ENCODE measurements at places on chromosomes 5 and 9. TPM values are rescaled to one million over a fixed set of nuclear protein-coding genes. Genes with fewer than 3 reads are reported as not detected.

The IFNA21 gene
- total RNA-seq = not detected

DNA sequence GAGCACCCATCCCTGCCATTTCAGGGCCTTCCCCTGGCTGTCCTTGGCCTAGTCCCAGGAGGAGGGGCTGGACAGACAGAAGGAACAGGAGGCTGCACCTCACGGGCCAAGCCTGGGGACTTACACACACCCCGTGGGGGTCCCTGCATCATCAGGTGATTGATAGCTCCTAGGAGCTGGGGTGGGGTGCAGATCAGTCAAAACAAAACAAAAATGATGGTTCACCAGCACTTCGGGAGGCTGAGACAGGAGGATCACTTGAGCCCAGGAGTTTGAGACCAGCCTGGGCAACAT is 169.3 kb downstream of the GAPVD1 start:
- DNase-seq = no peak
- H3K4me3 ChIP-seq = no peak overlapping the region
- H3K4me1 ChIP-seq = peaks cover 31% of the 10 kb centered on the region
- H3K27me3 ChIP-seq = no peaks in the 10 kb centered on the region
- H3K27ac ChIP-seq = no peak overlapping the region
- no peaks in the 10 kb centered on the region for H3K36me3 ChIP-seq

- no peak overlapping the region for H3K4me3 ChIP-seq
- H3K27me3 ChIP-seq = no peaks in the 10 kb centered on the region
- DNase-seq = no peak
- H3K27ac ChIP-seq = no peak overlapping the region
Observed at GRCh38 chr5:68431186-68431585, 215.6 kb downstream of the PIK3R1 start.

DNA sequence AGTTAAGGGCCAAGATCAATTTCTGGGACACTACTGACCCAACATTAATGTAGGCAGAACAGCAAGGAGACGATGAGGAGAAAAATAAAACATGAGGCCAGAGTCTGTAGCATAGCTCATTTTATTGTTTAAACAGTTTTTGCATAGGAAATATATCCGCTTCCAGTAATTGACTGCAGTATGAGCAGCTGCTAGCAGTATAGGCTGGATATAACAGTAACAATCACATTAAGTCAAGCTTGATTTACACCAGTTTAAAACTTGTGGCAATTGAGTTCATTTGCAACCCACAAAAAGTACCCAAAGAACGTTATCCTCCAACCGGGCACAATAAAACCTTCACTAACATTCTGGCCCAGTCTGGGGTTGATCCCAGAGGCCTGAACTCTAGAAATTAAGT is 232.2 kb downstream of the NFIB start:
- DNase-seq = no peak
- peaks cover 17% of the 10 kb centered on the region for H3K36me3 ChIP-seq
- H3K4me3 ChIP-seq = no peak overlapping the region

- H3K27me3 ChIP-seq = no peaks in the 10 kb centered on the region
- H3K27ac ChIP-seq = no peak overlapping the region
Observed at GRCh38 chr9:7542126-7542525, 257.5 kb downstream of the DMAC1 start.

The C9orf152 gene
- total RNA-seq = not detected

The PITX1 gene
- total RNA-seq = 80.2 TPM

The MLANA gene
- total RNA-seq = not detected

- no peak overlapping the region for H3K4me3 ChIP-seq
- no peaks in the 10 kb centered on the region for H3K27me3 ChIP-seq
Observed at GRCh38 chr5:72271702-72272101, 48.3 kb downstream of the MRPS27 start.

The NEURL1B gene
- total RNA-seq = 11.7 TPM

The ZDHHC11 gene
- 11.4 TPM for total RNA-seq

- DNase-seq = no peak
- no peak overlapping the region for H3K27ac ChIP-seq
- no peaks in the 10 kb centered on the region for H3K27me3 ChIP-seq
- H3K36me3 ChIP-seq = peaks cover 16% of the 10 kb centered on the region
Observed at GRCh38 chr5:123147741-123148140, 58.7 kb downstream of the PRDM6 start.

- no peak overlapping the region for H3K27ac ChIP-seq
- no peak overlapping the region for H3K4me3 ChIP-seq
- peaks cover 2% of the 10 kb centered on the region for H3K4me1 ChIP-seq
- no peaks in the 10 kb centered on the region for H3K27me3 ChIP-seq
Observed at GRCh38 chr5:37773809-37774208, 66.0 kb downstream of the GDNF start.

- no peak overlapping the region for H3K27ac ChIP-seq
- no peak for DNase-seq
- peaks cover 7% of the 10 kb centered on the region for H3K4me1 ChIP-seq
- peaks cover 4% of the 10 kb centered on the region for H3K36me3 ChIP-seq
- H3K4me3 ChIP-seq = no peak overlapping the region
- no peaks in the 10 kb centered on the region for H3K27me3 ChIP-seq
Observed at GRCh38 chr5:98911280-98912040, 17.3 kb downstream of the CHD1 start.

DNA sequence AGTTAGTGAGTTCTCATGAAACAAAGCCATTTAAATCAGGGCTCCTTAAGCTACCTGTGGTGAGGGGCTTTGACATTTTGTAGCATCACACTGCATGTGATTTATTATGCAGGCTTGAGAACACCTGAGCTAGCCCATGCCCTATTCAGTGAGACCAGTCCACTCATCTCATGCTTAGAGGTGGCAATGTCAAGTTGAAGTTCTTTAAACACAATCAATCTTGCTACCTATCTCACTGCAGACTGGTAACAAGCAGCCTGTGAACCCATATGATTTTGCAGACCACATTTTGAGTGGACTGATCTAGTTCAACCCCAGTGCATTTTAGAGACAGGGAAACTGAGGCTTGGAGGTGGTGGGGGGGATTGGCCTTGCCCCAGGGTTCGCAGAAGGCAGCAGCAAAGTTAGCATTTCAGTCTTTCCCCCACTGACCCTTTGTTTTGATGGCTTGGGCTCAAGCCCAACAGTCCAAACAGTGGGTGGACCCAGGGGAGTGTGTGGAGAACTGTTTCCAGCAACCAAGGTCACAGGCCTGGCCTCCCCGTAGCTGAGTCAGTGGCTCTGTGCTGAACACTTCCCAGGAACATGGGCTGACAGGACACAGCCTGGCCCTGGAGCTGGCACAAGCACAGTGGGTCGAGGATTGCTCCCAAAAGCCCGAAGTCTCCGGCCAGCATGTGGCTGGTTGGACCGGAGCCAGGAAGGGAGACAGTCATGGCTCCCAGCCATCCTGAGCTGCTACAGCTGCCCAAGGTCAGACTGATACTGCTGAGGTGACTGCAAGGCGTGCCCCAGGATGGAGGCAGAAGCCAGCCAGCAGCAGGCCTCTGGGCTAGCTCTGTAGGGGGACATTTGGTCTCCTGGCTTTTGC is 95.3 kb downstream of the RGS3 start:
- H3K27me3 ChIP-seq = no peaks in the 10 kb centered on the region
- no peak overlapping the region for H3K27ac ChIP-seq
- H3K4me3 ChIP-seq = no peak overlapping the region

GRCh38 chr5:149271716-149272563 is at the start of gene AFAP1L1:
Gene AFAP1L1, plus strand, starts transcription at chr5:149271859. Its CDS starts 110 bp downstream, at chr5:149271969.
- H3K4me1 ChIP-seq = peaks cover 7% of the 10 kb centered on the region
- peaks cover 3% of the 10 kb centered on the region for H3K36me3 ChIP-seq
- DNase-seq = peak; percentile 43
- H3K27ac ChIP-seq = peak within 1 kb of the TSS; percentile 30
- peak within 1 kb of the TSS; percentile 85 for H3K4me3 ChIP-seq
- peaks cover 68% of the 10 kb centered on the region for H3K27me3 ChIP-seq

DNA sequence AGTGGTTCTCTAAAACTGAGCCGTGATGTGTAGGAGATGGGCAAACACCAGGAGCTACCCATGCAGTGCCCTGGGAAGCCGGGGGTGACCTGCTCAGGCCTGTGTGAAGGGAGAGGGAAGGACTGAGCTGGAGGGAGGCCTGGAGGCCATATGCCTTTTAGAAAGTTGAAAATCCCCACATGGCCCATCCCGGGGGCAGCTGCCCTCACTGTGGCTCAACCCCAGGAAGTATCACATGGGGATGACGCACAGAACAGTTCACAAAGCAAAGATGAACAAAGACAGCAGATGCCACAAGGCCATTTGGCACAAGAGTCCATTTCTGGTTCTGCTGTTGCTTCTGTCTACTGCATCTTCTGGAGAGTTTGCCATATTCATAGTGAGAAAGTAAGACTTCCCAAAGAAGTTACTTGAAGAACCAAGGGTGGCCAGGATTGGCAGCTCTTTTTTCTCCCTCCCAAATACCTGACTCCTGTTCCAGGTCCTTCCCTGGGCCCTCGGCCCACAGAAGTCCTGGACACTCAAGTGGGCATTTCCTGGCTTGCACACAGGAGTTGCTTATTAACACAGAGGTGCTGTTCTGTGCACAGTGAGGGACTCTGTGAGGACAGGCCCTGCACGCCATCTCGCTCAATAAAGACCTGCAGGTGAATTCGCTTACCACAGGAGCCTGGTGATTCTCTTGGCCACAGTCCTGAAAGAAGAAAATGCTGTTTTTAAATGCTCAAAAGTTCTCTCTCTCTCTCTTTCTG is 25.1 kb downstream of the ACSL6 start:
- peaks cover 5% of the 10 kb centered on the region for H3K27me3 ChIP-seq
- no peak overlapping the region for H3K27ac ChIP-seq
- H3K4me3 ChIP-seq = no peak overlapping the region

DNA sequence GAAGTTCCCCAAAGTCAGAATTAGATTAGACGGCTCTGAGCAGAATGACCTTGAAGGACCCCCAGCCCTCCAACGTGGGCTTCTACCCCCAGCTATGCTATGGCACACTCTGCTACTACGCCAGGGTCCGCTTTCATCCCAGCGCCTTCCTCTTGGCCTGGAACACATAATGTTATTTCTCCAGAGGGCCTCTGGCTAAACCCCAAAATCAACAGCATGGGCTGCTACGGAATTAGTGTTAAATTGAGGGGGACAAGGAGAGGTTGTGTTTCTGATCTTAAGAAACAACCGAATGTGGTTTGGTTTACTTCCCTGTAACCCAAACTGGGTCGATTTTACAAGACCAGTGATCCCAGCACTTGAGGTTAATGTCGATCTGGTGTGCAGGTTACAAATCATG is 97.1 kb downstream of the ZNF618 start:
- no peak overlapping the region for H3K4me3 ChIP-seq
- peaks cover 28% of the 10 kb centered on the region for H3K36me3 ChIP-seq
- peaks cover 14% of the 10 kb centered on the region for H3K4me1 ChIP-seq
- H3K27ac ChIP-seq = peak overlapping the region; percentile 91

DNA sequence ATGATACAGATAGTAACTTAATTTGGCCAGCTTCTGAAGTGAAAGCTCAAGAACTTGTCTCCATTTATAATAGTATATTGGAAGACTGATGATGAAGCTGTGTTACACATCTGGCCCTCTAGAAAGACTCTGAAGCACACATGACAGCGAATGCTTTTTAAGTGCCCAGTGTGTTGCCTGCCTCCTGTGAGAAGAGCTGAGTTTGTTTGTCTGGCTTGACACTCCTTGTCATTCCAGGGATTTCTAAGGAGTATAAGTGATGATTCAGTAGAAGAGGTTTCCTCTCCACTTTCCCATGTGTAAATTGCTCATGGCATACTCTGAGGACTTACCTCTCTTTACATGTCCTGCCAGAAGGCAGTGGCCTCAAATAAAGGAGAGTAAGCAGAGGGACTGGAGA is 30.4 kb upstream of the LRRTM2 start:
- peaks cover 55% of the 10 kb centered on the region for H3K36me3 ChIP-seq
- no peak overlapping the region for H3K4me3 ChIP-seq
- no peak for DNase-seq
- no peaks in the 10 kb centered on the region for H3K27me3 ChIP-seq
- no peak overlapping the region for H3K27ac ChIP-seq

DNA sequence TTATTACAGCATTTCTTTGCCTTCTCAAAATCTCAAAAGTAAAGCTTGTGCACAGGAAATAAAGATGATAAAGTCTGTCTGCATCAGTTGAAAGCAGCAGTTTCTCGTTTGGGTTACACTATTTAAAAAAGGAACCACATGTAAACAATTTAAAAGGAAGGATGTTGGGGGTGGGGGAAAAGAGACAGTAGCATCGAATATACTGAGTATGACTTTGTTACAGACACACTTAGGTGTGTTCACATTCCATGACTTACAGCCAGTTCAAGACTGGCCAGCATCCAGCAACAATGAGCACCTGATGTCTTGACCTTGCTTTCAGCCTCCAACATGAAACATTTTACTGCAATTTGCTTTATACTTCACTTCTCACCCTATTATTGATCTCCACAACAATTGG is 8.7 kb downstream of the GAPT start:
- H3K27me3 ChIP-seq = no peaks in the 10 kb centered on the region
- H3K4me1 ChIP-seq = peaks cover 13% of the 10 kb centered on the region
- H3K4me3 ChIP-seq = no peak overlapping the region

- peaks cover 24% of the 10 kb centered on the region for H3K4me1 ChIP-seq
- H3K27ac ChIP-seq = no peak overlapping the region
- peaks cover 17% of the 10 kb centered on the region for H3K27me3 ChIP-seq
- DNase-seq = no peak
Observed at GRCh38 chr5:92800365-92800764, 780.7 kb downstream of the NR2F1-AS1 start.

The NTRK2 gene
- 63.4 TPM for total RNA-seq

- no peak overlapping the region for H3K4me3 ChIP-seq
- no peak for DNase-seq
- no peaks in the 10 kb centered on the region for H3K27me3 ChIP-seq
- peaks cover 6% of the 10 kb centered on the region for H3K4me1 ChIP-seq
Observed at GRCh38 chr5:90111364-90112032, 298.1 kb downstream of the CETN3 start.

The TESK1 gene
- total RNA-seq = 52.9 TPM

- peaks cover 13% of the 10 kb centered on the region for H3K27me3 ChIP-seq
- H3K27ac ChIP-seq = peak overlapping the region; percentile 97
- H3K36me3 ChIP-seq = no peaks in the 10 kb centered on the region
- H3K4me1 ChIP-seq = peaks cover 17% of the 10 kb centered on the region
- H3K4me3 ChIP-seq = no peak overlapping the region
Observed at GRCh38 chr5:3311433-3311832, 284.2 kb upstream of the IRX1 start.

DNA sequence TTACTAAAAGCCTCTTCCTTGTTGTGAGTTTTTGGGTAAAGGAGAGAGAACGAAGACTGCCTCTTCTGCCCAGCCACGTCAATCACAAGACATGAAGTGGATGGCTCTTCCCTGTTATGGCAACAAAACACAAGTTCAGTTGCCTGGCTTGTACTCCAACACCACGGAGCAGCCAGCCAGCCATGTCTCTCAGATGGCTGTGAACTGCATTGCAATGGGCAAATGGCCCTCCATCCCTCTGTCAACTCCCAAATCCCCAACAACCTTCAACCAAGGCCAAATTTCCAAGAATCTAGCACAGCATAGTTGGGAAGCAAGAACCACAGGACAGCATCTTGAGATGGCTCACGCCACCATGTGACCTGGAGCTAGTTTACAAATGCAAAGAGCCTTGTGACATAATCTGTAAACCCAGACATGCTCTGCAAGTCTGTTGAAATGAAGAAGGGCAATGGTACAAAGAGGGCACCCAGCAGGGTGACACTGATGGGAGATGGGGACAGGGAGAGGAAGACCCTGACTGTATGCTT is 53.9 kb downstream of the ZNF366 start:
- H3K4me3 ChIP-seq = no peak overlapping the region
- H3K27me3 ChIP-seq = no peaks in the 10 kb centered on the region
- H3K27ac ChIP-seq = peak overlapping the region; percentile 86
- H3K4me1 ChIP-seq = peaks cover 21% of the 10 kb centered on the region
- H3K36me3 ChIP-seq = no peaks in the 10 kb centered on the region
